LoVo (cell line): ENCODE measurements at places on chromosomes 4 and X.

DNA sequence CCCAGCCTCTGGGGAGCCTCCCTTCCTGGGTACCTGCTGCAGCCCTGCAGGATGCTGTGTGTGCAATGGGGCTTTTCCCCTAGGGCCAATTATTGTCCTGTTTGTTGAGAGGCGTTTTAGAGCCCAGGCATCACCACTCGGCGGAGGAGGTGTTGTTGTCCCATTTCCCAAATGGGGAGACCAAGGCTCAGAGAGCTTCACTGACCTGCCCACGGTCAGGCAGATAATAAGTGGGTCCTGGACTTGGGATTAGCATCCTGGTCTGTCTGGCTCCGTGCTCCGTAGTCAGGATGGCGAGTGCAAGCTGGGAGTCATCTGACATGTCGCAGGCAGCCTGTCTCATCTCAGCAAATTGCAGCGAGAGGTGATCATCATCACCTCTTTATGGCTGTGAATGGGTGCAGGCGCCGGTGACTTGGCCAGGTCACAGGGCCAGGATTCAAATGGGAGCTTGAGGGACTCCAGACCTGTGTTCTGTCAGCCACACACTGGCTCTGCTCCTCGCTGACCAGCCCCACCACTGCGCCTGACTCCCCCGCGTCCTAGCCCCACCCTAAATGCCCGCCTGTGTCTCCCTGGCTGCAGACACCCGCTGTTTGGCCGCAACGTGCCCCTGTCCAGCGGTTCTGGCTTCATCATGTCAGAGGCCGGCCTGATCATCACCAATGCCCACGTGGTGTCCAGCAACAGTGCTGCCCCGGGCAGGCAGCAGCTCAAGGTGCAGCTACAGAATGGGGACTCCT, 16.6 kb downstream of the HTRA3 start:
- no peak for DNase-seq

- DNase-seq: no peak
Observed at GRCh38 chr4:82745173-82745842, 53.3 kb downstream of the SCD5 start.

DNA sequence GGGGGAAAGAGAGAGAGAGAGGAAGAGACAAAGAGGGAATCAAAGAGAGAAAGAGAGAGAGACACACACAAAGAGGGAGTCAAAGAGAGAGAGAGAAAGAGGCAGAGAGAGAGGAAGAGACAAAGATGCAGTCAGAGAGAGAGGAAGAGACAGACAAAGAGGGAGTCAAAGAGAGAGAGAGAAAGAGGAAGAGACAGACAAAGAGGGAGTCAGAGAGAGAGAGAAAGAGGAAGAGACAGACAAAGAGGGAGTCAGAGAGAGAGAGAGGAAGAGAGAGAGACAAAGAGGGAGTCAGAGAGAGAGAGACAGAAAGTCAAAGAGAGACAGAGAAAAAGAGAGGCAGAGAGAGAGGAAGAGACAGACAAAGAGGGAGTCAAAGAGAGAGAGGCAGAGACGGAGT, 45.5 kb downstream of the MAGEA9 start:
- DNase-seq: no peak

DNA sequence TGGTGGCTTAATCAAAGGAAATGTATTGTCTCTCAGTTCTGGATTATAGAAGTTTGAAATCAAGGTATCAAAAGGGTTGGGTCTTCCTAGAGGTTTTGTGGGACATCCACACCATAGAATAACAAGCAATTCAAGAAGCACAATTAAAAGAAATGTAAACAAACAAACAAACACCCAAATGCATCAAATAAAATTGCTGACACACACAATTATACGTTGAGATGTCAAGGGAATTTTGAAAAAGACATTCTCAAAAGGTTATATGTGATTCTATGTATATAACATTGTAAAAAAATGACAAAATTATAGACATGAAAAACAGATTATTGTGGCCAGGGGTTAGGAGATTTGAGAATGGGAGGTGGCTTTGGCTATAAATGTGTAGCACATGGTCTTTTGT, 250.7 kb upstream of the AGA start:
- no peak for DNase-seq

DNA sequence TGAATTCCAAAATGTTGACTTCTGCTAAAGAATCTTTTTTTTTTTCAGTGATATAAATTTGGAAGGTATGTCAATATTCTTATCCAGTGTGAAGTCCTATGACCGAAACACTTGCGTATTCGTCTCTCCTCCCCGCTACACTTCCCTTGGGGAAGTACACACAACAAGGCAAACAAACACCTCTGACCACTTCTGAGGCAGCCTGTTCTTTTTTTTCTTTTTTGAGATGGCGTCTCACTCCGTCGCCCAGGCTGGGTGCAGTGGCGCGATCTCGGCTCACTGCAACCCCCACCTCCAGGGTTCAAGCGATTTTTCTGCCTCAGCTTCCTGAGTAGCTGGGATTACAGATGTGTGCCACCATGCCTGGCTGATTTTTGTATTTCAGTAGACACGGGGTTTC, 78.1 kb upstream of the DHRSX start:
- DNase-seq: no peak
